ENCODE measurements at places on chromosomes 6 and 20.
A peak's percentile ranks its signal among the peaks of the same experiment; 100 is the strongest.

DNA sequence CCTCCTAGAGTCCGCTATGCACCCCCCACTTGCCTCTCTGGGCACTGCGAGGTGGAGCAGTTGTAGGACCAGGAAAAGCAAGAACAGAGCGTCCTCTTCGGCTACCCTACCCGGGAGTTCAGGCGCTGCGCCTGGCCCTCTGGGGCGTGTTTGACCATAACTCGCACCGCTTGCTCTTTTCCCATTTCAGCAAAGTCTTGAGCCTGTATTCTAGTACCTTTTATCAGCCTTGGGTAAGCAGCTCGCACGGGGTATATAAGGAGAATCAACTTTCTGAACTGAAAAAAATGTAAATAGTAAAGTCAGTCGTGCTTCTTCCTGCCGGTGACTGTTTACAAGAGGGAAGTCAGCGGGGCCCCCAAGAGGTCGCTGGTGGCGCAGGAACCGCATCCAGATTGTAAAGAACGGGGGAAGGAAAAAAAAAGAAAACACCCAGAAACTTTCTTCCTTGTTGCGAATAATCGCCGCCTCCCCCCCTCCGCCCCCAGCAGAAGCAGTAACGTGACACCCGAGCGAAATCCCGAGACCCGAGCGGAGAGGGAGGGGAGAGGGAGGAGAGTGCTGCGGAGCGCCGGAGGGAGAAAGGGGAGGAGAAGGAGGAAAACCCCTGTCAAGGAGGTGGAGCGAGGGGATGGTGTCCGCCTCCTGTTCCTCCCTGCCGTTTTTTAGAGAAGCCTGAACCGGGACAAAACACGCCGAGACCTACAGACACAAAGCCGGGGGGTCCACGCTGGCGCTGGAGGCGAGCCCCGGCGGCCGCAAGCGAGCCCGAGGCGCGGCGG, at the start of gene UST:
TSS of gene UST (plus strand) at position 668 of the 782 bp plus-strand sequence. CDS start 401 bp downstream, outside the sequence.
- DNase-seq: peak; percentile 96

- DNase-seq: peak; percentile 47
Observed at GRCh38 chr6:123965894-123966293, 162.2 kb downstream of the NKAIN2 start.

DNA sequence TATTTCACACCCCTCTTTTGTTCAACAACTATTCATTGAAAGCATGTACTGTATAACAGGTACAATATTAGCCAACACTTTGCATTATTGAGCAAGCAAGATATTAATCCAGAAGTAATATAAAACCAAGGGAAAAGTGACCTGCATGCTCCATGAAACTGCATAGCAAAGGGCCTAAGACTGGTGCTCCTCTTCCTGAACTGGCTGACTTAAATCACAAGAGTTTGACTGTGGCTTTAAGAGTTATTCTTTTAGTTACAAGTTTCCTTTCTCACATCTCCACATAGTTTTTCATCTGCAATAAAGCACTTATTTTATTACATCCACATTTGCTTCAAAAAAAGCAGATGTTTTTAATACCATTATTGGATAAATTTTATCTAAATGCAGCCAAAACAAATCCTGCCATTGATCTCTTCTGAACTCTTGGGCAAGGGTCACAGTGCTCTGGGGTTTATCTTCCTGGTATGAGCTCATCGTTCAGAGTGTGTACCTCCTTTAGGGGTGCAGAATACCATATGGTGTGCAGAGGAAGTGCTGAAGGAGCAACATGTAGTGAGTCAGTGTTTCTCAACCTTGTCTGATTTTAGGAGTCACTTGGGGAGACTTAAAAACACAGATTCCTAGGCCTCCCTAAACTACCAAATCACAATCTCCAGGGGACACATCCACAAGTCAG, 1225.9 kb upstream of the MAP3K7 start:
- DNase-seq: peak; percentile 40

- no peak for DNase-seq
Observed at GRCh38 chr6:31907158-31907813, 5.4 kb upstream of the ZBTB12 start.

GRCh38 chr6:157830354-157831017, 7.4 kb downstream of the SNX9 start:
- no peak for DNase-seq

DNA sequence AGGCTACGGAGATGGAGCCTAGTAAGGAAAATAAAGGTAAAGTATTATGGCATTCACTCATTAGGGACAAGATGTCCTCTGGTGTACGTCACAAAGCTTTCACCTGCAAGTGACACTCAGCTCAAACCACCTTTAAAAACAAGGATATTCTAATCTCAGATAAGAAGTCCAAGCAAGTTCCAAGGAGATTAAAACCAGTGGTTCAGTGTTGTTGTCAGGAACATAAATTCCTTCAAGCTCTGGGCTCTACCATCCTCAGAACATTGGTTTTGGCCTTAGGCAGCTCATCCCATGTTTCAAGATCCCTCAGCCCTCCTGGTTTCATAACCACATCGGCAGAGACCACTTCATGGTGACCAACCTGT, 116.5 kb downstream of the LY86 start:
- no peak for DNase-seq

Measured in tongue (tissue), 3 donors.